ENCODE measurements at places on chromosomes 11 and 22. TPM values are rescaled to one million over a fixed set of nuclear protein-coding genes. Genes with fewer than 3 reads are reported as not detected.

MORC2 gene
- total RNA-seq, result 39.7 TPM

SUSD2 gene
- total RNA-seq, result 0.72 TPM

NXPE4 gene
- not detected for total RNA-seq

TENM4 gene
- total RNA-seq, result 13.3 TPM

SMIM35 gene
- total RNA-seq, result not detected

INSC gene
- total RNA-seq, result not detected

ST14 gene
- 1.4 TPM for total RNA-seq

DNA sequence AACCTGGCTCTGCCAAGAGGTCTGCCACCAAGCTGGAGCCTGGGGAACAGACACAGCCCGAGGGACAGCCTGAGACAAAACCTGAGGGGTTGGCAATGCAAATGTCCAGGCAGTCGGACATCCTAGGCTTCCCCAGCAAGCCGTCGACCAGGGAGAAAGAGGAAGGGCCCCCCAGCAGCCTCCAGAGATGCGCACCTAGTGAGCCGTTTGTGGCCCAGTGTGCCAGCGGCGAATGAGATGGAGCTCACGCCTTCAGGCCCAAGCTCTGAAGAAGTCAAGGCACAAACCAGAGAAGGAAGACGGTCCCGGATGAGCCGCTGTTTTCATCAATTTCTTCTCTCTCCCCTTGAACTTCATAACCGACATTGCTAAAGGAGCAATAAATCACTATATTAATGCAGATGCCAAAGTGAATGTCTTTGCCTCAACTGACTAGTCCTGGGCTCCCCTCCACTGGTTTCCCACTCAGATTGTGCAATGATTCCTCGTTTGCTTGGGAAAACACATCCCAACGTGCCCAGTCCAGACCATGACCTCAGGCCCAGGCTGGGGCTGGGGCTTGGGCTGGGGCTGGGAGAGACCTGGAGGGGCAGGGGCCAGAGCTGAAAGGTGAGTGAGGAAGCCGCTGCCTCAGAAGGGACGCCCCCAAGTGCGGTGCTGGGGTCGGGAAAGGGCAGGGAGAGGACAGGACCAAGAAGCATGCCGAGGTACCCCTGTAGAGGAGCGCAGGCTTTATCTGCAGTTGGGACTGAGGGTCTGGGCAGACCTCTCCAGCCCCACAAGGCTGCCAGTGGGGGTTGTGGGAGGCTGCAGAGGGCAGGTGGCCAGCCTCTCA lies 3.5 kb upstream of the DGCR2 start:
- H3K27me3 ChIP-seq, result no peaks in the 10 kb centered on the region
- H3K27ac ChIP-seq, result no peak overlapping the region
- no peaks in the 10 kb centered on the region for H3K36me3 ChIP-seq
- peaks cover 8% of the 10 kb centered on the region for H3K4me1 ChIP-seq
- no peak overlapping the region for H3K4me3 ChIP-seq

DNA sequence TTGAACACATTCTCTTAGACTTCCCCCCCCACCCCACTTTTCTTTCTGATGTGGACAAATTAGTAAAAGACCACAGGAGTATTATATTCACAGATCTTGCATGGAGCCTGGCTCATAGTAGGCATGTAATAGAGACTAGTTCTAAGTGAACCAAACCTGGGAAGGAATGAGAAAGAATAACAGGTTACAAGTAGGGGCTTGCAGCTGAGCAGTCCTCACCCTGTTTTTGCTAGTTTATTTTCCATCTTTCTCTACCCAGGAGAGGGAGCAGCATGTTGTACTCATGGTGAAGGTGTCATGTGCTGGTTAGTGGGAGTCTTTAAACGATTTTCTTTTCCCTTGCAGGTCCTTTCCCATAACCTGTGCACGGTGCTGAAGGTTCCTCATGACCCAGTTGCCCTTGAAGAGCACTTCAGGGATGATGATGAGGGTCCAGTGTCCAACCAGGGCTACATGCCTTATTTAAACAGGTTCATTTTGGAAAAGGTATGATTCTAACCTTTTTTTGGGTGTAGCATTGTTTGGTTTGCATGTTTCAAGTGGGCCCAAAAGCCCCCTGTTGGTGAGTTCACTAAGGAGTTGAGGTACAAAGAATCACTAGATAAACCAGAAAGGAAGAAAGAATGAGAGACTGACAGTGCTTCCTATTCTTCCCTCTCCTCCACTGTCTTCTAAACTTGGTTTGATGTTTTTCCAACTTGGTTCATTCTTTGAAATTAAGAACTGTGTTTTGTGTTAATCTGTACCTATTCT lies 30.1 kb downstream of the SWAP70 start:
- H3K27ac ChIP-seq, result no peak overlapping the region
- H3K4me3 ChIP-seq, result no peak overlapping the region
- peaks cover 16% of the 10 kb centered on the region for H3K4me1 ChIP-seq

- peaks cover 49% of the 10 kb centered on the region for H3K4me1 ChIP-seq
- H3K27ac ChIP-seq, result peak overlapping the region; percentile 86
- no peaks in the 10 kb centered on the region for H3K27me3 ChIP-seq
- H3K36me3 ChIP-seq, result peaks cover 37% of the 10 kb centered on the region
- H3K4me3 ChIP-seq, result no peak overlapping the region
Observed at GRCh38 chr11:12187399-12187798, 77.0 kb downstream of the MICAL2 start.

Data from astrocyte (in vitro differentiated cells and primary cell).